Activated naive CD8-positive, alpha-beta T cell treated with anti-CD3 and anti-CD28 coated beads for 36 hours (primary cell): ENCODE measurements at places on chromosomes 2 and 18. TPM values are rescaled to one million over a fixed set of nuclear protein-coding genes. Genes with fewer than 3 reads are reported as not detected.

GRCh38 chr2:175111200-175111657 is 56.8 kb downstream of the ATF2 start:
- DNase-seq = no peak

GRCh38 chr2:85355073-85355410 is 473 bp downstream of the ELMOD3 start:
- no peak for DNase-seq

DNA sequence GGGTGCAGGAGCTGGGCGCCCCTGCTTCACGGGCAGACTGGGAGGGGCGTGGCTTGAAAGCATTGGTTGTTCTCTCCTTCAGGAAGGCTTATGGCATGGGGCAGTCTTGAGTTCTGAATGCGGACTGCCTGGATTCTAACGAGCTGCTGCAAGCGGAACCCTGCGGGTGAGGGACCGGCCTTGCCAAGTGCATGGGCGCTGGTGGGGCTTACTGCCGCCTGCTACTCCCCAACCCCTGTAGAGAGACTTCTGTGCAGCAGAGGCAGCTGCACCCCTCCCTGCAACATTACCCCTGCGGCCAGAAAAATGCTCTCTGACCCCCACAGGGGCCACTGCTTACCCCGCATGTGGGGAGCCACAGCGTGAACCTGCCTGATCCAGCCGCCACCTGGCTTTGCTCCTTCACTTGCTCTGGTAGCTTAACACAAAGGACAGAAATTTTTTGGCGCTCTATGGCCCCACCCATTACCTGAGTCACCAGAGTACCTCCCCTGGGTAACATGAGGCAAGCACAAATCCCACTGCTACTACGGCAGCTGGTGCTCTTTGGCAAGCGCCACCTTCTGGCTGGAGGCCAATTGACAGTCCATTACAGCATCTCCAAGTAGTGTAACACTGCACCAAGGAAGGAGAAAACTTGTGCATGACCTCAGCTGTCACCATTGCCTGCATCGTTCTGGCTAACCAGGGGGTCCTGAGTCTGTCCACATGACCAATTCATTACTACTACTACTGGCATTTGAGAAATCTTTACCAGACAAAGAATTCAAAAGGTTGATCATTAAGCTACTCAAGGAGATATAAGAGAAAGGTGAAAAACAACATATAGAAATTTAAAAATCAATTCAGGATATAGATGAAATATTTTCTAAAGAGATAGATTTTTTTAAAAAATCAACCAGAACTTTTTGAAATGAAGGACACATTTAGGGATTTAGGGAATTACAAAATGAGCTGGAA is 35.4 kb downstream of the MYL12B start:
- peak; percentile 88 for DNase-seq

The STAT1 gene
- 383 TPM for total RNA-seq

The SEPTIN10 gene
- total RNA-seq = 0.56 TPM

The RAX gene
- not detected for total RNA-seq

The SPP2 gene
- total RNA-seq = not detected
